ENCODE measurements at places on chromosomes 1 and 21. TPM values are rescaled to one million over a fixed set of nuclear protein-coding genes. Genes with fewer than 3 reads are reported as not detected.

The FMN2 gene
- total RNA-seq, result 2.1 TPM

The TMPRSS15 gene
- not detected for total RNA-seq

The PTPN7 gene
- total RNA-seq, result 2.2 TPM

The CYP4B1 gene
- 35.2 TPM for total RNA-seq

Data from posterior vena cava (tissue), 2 donors.